NCI-H2171 treated with DMSO at 0.1 percent for 48 hours (cell line): ENCODE measurements at places on chromosomes 12 and 14.

- no peak for DNase-seq
These were observed 22.2 kb downstream of the TMEM233 start for GRCh38 chr12:119615518-119616475.

DNA sequence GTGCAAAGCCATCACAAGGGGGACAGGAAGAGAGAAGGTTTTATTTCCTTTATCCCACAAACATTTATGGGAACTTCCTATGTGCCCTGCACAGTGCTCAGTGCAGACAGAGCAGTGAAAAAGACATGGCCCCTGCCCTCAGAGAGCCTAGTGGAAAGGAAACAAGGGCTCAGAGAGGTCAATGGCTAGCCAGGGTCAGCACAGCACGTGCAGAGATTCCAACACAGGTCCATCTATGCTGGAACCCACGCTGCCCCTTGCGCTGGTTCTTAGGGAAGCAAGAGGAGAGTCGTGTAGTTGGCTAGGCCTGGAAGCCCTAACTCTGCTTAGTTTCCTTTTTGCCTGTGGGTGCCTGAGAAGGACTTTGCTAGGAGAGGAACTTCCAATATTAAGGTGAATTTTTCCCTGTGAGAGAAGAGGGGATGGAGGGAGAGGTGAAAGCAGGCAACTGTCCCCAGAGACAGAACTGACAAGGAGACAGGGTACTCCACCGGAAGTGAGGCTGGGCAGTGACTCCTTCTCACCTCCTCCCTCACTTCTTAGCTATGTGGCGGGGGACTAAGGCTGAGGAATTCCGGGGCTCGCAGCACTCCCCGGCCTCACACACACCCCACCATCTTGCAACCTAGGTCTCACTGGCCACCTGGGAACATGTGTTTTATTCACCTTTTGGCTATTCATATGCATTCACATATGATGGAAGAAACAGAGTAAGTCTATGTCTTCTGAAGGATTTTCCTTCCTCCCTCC, 12.1 kb upstream of the GPX2 start:
- DNase-seq: no peak

DNA sequence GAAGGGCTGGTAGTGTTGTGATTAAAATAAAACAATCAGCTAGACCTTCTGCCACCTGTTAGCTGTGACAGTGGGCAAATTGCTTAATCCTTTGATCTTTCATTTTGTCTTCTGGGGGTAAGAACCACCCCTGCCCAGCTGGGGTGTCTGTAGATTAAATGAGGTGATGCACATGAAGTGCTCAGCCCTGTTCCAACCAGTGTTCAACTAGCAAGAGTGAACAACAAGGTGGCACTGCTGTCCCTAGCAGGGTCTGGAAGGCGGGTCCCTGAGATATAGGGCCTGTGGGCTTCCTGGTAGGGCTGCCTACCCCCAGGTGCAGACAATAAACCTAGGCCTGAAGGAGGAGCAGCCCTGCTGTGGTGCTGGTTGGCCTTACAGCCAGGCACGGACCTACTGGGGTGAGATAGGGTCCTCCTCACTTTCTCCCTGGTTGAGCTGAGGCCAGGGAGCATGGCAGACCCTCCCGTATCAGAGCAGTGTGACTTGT, 60.6 kb downstream of the ARL6IP4 start:
- peak; percentile 78 for DNase-seq

- DNase-seq: no peak
These were observed 308.9 kb downstream of the KCNH5 start for GRCh38 chr14:62736048-62737043.

- peak; percentile 50 for DNase-seq
These were observed 115.0 kb downstream of the DACT1 start for GRCh38 chr14:58752771-58753201.

- DNase-seq: peak; percentile 45
These were observed 138.2 kb upstream of the NCOR2 start for GRCh38 chr12:124705545-124706138.

GRCh38 chr14:50085570-50086320, 30.6 kb downstream of the VCPKMT start:
- no peak for DNase-seq

- no peak for DNase-seq
These were observed 9.8 kb upstream of the GALNT6 start for GRCh38 chr12:51401020-51401419.

DNA sequence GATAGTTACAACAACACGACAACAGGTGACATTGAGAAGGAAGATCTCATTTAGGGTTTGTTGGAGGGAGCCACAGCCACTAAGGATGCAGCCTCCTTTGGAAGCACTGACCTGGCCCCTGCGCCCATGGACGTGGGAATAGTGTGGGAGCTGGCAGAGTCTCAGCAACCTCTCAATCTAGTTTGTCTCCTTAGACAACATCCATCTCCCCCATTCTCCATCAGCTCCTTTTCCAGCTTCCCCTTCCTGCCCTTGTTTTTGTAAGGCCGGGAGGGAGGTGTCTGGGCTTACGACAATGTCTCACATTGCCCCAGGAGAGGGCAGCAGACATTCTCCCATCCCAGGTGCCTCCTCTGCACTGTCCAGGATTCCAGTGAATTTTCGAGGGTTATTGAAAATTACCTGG, 170.2 kb upstream of the PZP start:
- DNase-seq: no peak
